ENCODE measurements at places on chromosomes 12 and 14.

DNA sequence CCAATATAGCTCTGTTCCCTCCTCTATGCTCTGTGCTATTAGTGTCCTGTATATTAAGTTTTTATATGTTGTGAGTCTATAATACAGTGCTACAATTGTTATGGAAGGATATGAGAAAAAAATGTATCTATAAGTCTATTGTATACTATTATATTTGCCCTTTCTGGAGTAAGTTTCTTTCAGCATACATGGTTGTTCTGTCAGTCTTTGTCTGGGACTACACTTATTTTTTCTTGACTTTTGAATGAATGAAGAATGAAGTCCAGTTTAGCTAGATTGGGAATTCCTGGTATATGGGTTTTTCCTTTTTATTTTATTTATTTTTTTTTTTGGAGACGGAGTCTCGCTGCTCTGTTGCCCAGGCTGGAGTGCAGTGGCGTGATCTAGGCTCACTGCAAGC is 76.0 kb upstream of the DNM1L start:
- DNase-seq: no peak

GRCh38 chr12:75756771-75757170 is 245.4 kb upstream of the KRR1 start:
- no peak for DNase-seq

- no peak for DNase-seq
These were observed 1.6 kb upstream of the OTUB2 start for GRCh38 chr14:94024549-94024948.

- no peak for DNase-seq
These were observed 75.2 kb upstream of the TMCC3 start for GRCh38 chr12:94725375-94726168.

DNA sequence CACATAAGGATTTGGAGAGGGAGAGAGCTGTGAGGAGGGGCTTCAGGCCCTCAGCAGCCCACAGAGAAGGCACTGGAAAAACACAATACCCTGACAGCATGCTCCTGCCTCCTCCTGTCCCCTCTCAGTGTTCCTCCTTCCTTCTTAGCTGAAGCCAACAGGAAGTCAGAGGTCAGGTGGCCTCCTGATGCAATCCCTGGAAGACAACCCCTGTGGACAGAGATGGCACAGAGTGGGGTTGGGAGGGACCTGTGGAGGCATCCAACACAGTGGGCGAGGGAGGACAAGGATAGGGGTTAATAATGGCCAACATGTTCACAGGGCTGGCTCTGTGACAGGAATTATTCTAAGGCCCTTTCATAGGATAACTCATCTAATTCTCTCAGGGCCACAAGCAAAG is 15.4 kb upstream of the IFI27L2 start:
- DNase-seq: peak; percentile 32
